ENCODE measurements at places on chromosomes 13 and 19.
A peak's percentile ranks its signal among the peaks of the same experiment; 100 is the strongest.

- DNase-seq, result no peak
Observed at GRCh38 chr19:50932018-50932689, 20.7 kb downstream of the KLK5 start.

- no peak for DNase-seq
Observed at GRCh38 chr13:50344717-50345116, 329.5 kb downstream of the KCNRG start.

GRCh38 chr13:40514802-40515201 lies 151.6 kb downstream of the FOXO1 start:
- no peak for DNase-seq

GRCh38 chr13:88526853-88527215 lies 855.7 kb downstream of the SLITRK5 start:
- no peak for DNase-seq

DNA sequence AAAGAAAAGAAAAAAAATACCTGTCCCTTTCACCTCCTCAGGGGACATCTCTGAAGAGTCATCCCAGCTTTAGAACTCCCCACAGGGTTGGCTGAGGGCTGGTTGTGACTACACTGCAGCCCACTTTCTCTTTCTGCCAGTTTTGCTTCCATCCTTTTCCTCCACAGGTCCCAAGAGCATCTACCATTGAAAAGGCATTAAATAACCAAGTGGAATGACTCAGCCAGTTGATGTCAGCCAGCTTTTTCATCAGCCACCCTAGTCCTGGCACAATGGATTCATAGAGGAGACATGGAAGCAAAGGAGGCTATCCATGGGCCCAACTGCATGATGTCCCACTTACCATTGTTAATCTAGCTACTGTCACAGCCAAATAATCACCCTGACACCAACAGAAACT lies 9.2 kb upstream of the RCBTB1 start:
- no peak for DNase-seq

DNA sequence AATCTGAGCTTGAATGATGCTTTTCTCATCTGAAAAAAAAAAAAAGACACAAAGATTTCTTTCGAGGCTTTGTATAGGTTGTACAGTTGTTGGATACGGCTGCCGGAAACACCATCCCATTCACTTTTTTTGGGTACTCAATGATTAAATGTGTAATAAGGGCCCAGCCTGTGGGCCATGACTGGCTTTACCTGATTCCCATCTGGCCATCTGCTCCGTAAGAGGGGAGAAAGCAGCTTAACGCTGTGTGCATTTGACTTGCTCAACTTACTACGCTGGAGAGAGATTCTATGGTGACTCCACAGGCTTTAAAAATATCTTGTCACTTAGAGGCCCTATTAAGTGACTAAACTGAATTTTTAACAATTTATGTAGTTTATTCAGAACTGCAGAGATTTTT lies 731 bp downstream of the ZNF558 start:
- no peak for DNase-seq

DNA sequence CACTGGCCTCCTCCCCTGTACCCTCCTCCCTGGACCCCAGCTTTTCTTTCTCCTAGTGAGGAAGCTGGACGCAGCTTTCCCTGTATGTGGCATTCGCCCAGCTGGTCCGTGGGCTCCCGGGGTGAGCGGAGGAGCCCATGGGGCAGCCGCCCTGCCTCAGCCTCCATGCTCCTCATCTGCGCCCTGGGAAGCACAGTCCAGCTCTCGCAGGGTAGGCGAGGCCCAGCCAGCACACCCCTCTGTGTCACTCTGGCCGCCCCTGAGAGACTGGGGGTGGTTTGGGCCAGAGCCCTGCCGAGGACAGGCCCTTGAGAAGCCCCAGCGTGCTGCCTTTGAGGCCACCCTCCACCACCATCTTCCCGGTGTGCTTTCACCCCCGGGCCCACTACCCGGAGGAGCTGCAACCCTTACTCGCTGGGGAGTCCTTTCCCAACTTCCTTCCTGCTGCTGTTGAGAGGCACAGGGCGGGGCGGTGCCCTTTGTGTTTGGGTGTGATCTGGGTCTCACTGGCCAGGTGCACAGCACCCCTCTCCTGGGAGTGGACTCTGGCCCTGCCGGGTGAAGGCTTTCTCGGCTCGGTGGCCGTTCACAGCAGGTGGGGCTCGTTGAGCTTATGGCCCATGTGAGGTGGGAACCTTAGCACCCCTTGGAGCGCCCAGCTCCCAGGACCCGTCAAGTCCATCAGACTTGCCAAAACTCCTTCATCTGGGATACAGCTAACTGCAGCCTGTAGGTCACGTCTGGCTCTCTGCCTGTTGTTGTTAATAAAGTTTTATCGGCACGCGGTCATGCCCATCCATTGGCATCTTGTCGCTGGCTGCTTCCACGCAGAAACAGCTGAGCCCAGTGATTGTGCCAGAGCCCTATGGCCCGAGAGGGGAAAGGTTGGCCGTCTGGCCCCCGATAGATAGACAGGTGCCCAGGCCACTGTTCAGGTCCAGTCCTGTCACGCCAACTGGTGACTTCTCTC lies 3.2 kb downstream of the NCLN start:
- DNase-seq, result no peak

GRCh38 chr13:112071102-112071722 lies 4.3 kb downstream of the SOX1 start:
- DNase-seq, result no peak

- DNase-seq, result no peak
Observed at GRCh38 chr19:45047188-45047797, 8.4 kb downstream of the CLASRP start.

GRCh38 chr19:2185734-2186070 lies 22.0 kb downstream of the DOT1L start:
- no peak for DNase-seq

- DNase-seq, result peak; percentile 96
Observed at GRCh38 chr19:19668230-19669012, at the start of gene ZNF101. ZNF101 (plus strand) TSS chr19:19668839; CDS start chr19:19668964, 125 bp downstream.

- no peak for DNase-seq
Observed at GRCh38 chr19:41356984-41357739, 3.4 kb upstream of the TGFB1 start.

GRCh38 chr13:106941779-106942178 lies 373.8 kb upstream of the ARGLU1 start:
- DNase-seq, result no peak

DNA sequence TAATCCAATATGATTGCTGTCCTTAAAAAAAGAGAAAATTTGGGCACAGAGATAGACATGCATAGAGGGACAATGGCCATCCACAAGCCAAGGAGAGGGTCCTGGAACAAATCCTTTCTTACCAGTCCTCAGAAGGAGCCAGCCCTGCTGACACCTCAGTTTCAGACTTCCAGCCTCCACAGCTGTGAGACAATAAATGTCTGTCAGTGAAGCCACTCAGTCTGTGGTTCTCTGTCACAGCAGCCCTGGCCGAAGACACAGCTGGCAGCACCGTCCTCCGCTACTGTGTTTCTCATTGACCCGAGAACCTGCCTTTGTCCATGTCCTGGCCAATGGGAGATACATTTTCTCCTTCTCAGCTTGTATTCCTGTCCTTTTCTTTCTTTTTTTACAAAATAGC lies 207.9 kb downstream of the TM9SF2 start:
- DNase-seq, result no peak

DNA sequence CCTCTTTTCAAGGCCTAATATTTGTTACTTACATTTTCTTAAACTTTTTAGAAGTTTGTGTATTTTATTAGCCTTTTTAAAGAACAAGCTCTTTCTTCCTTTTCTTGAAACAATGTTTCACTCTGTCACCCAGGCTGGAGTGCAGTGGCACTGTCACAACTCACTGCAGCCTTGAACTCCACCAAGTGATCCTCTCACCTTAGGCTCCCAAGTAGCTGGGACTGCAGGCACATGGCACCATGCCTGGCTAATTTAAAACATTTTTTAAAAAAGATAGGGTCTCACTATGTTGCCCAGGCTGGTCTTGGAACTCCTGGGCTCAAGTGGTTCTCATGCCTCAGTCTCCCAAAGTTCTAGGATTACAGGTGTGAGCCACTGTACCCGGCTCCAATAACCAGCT lies 192.2 kb upstream of the SPRY2 start:
- DNase-seq, result no peak

DNA sequence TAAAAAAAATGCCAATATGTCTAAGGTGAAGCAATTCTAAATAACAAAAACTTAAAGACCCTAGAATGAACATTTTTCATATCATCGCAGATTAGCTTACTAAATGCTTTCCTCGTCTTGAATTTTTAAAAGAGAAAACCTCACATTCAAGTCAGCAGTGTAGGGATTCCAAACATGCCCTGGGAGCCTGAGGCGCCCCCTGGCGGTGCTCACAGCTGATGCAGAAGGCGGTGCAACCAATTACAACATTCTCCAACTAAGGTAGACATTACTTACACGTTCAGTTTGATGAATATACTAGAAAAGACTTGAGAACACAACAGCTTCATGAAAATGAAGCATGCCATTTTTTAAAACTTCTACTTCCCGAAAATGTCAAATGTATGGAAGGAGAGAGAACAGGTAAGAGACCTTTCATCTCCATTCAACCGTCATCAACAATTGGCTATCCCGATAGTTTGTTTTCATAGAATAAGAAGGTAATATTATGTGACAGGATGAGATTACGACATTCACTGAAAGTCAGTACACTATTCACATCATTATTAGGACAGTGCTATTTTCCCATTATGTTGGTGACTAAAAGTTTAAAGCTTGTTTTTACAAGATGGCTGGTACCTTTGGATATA lies 304.4 kb downstream of the DCLK1 start:
- no peak for DNase-seq

DNA sequence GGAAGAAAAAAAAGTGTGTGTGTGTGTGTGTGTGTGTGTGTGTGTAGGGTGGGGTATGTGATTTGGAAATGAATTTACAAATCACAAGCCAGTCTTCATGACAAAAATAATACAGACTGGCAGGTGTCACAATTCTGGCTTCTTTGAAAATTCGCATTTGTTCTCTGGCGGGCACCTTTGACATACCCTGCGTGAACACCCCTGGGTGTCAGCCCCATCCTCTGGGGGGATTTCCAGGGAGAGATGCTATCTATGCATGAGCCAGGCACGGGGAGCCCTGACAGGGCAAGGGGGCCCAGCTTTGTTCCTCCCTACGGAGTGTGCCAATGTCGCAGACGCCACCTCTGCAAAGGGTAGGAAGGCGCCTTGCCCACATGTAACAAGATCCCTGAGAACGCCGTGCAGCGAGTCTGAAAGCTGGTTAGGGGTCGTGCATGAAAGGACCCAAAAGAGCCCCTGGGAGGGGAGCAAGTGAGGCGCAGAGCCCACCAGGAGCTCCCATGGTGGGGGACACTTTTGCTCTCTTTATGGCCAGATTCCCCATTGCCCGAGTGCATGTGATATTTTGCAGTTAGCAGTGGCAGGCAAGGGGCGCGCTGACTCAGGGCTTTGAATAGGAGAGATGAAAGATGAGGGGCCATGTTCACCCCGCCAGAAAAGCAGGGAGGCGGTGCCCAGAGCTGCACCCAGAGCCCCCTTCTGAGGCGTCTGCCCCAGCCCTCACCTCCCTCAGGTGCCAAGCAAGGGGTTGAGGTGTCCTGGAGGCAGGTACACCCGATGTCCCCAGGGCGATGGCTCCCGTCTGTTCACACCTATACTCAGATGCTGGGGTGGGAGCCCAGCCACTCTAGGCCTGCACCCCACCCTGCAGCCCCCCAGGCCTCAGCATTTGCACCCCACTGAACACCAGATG lies 45.3 kb downstream of the KLF2 start:
- DNase-seq, result no peak

DNA sequence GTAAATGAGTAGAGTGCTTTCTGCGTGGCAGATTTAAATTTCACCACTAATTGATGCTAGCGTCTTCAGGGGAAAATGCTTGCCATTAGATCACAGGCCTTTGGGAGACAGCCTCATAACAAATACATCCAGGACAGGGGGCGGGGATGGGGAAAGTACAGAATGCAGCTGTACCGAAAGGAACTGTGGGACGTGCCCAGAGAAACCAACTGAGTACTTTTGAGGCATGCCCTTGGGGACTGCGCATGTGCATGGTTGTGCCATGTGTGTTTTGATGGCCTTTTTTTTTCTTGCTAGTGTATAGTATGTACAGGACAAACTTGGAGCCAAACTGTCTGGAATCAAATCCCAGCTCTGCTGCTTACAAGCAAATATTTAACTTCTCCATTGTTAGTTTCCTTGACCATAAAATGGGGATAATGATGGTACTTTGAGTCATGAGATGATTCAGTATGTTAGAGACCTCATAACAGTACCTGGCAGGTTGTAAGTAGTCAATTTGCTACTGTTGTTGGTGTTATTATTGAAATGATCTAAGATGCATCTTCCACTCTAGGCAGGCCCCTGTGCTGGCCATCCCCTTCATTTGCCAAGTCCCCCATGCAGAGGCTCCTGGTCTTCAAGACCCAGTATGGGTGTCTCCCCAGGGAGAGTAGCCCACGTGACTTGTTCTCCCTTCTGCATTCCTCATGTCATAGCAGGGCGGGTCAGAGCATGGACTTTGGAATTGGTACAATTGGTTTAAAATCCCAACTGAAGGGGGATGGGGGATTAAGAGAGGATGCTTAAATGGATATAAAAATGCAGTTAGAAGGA lies 68.3 kb upstream of the NPAS1 start:
- DNase-seq, result no peak

GRCh38 chr19:28898249-28898648 lies 314.7 kb downstream of the UQCRFS1 start:
- DNase-seq, result no peak

DNA sequence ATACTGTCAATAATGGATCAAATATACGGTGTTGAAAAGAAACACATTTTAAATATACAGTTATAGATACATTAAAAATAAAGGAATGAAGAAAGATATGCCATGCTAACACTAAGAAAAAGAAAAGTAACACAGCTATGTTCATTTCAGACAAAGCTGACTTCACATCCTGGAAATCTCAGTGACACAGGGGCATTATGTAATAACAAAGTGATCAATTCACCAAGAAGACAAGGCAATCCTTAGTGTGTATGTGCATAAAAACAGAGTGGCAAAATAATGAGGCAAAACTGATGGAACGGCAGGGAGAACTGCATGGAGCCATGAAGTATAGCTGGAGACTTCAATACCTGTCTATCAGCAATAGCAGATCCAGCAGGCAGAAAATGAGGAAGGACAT lies 13.1 kb downstream of the ZNF14 start:
- DNase-seq, result no peak

DNA sequence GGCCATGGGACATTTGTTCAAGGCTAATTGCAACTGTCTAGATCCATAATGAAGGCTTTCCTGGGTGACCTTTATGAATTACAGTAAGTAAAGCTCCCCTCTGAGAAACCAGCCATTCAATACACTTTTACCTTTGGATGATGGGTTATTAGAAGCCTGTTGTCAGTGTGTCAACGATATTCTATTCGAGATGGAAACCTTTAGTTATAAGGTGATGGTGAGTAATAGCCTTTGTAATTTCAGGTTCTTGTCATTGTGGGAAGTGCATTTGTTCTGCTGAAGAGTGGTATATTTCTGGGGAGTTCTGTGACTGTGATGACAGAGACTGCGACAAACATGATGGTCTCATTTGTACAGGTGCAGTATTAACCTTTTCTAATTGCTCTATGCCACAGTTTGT lies 261.7 kb downstream of the ITGBL1 start:
- no peak for DNase-seq

Measured in NT2/D1 (cell line).